ENCODE measurements at places on chromosomes 4 and X. TPM values are rescaled to one million over a fixed set of nuclear protein-coding genes. Genes with fewer than 3 reads are reported as not detected.

Gene SPANXA2
- total RNA-seq = not detected

Gene UFSP2
- total RNA-seq = 34.6 TPM

Gene BTC
- total RNA-seq = not detected

Gene NPFFR2
- 6.1 TPM for total RNA-seq

Gene CACNA1F
- total RNA-seq = not detected

Gene PAGE5
- total RNA-seq = not detected

Gene GYPE
- 0.43 TPM for total RNA-seq

Gene GNL3L
- total RNA-seq = 40.7 TPM

Gene MAGEA1
- total RNA-seq = not detected

Gene MID1
- 4.6 TPM for total RNA-seq

Gene C4orf46
- total RNA-seq = 3.3 TPM

Gene GABRG1
- not detected for total RNA-seq

Gene CT45A8
- total RNA-seq = not detected

Gene DUSP9
- total RNA-seq = under 0.01 TPM

Gene TLR8
- not detected for total RNA-seq

Gene FGG
- total RNA-seq = not detected

Gene LRAT
- total RNA-seq = not detected

Gene DNAAF6
- total RNA-seq = not detected

Gene GRK4
- total RNA-seq = 4.6 TPM

Data from placental pericyte (primary cell).